ENCODE measurements at places on chromosomes 12 and 14.

- DNase-seq, result no peak
These were observed 946 bp downstream of the RNU4-2 start for GRCh38 chr12:120290609-120291305.

DNA sequence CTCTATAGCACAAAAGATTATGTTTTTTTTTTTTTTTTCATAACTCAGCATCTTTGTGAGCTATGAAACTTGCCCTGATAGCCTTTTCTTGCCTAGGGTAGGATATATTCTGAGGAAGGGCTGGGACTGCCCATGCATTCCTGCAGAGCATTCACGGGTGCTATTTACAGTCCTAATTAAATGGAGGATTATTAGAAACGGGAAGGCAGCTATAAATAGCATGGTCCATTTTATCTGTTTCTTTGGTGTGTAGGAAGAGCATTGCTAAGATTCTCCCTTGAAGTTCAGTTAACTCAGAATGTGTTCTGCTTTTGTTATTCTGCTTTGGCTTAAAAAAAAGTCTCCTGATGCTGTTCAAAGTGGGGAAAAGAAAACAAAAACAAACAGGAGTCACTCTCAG, 630.9 kb downstream of the DIO2 start:
- DNase-seq, result no peak

- DNase-seq, result no peak
These were observed 46.0 kb upstream of the CHST11 start for GRCh38 chr12:104410786-104411185.

- no peak for DNase-seq
These were observed 435.7 kb upstream of the DCN start for GRCh38 chr12:91618281-91618680.

- no peak for DNase-seq
These were observed 182.2 kb upstream of the USP15 start for GRCh38 chr12:62078020-62078419.

- no peak for DNase-seq
These were observed 98.5 kb upstream of the TMPO start for GRCh38 chr12:98416845-98417244.

- peak; percentile 59 for DNase-seq
These were observed 18.9 kb upstream of the SMUG1 start for GRCh38 chr12:54207539-54208294.

DNA sequence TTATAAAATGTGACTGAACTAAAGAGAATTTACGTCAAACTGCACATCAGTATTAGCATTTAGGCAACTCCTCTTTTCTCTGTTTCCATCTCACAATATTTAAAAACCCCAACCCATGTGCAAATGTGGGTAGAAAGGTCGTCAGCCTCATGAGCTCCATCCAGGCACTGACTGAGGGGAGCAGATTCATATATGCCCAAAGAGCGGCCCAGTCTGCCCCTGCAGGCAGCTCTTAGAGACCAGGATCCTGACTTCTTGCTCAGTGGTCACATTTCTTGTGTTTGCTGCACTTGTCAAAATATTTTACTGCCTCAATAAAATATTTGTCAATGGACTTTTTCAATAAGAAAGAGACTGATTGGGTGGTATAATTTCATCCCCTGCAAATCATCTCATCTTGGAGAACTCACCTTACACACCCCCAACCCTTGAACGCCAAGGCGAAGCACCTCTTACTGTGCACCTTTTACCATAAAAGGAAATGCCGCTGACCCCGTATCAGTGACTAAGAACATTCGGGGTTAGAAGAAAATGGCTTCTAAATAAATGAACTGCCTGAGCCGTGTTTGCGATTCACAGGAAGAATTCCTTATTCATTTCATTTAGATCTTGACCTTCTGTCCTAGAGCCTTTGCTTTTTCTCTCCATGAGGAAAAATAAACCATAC, 418.8 kb downstream of the BCL11B start:
- DNase-seq, result no peak

GRCh38 chr14:89000007-89000942, 175.8 kb downstream of the TTC8 start:
- DNase-seq, result no peak

- DNase-seq, result no peak
These were observed 73.0 kb downstream of the PTPN21 start for GRCh38 chr14:88481794-88482193.

- no peak for DNase-seq
These were observed 76.1 kb downstream of the OTOGL start for GRCh38 chr12:80175307-80175930.

- no peak for DNase-seq
These were observed 17.1 kb upstream of the HIGD1C start for GRCh38 chr12:50934981-50935807.

DNA sequence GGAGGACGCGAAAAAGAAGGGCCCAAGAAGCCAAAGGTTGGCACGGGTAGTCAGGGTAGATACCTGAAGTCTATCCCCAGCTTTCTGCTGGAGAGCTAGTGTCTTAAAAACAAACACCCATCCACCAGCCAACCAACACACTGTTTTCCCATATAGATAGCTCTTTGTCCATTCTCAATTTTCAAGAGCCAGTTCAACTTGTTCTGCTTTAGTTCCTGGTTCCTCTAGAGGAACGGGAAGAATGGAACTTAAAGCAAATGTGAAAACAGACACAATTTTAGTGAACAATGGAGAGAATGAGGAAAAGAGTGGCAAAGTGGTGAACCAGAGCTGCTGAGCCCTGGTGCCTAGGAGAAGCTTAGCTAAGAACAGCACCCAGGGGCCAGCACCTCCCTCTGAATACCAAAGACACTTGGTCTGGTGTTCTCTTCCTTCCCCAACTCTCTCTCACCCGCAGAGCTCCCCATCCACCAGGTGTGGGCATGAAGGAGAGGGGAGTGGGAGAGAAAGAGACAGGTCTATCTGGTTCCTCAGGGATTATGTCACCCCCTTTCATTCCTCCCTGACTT, 3.8 kb downstream of the NDRG2 start:
- DNase-seq, result no peak

DNA sequence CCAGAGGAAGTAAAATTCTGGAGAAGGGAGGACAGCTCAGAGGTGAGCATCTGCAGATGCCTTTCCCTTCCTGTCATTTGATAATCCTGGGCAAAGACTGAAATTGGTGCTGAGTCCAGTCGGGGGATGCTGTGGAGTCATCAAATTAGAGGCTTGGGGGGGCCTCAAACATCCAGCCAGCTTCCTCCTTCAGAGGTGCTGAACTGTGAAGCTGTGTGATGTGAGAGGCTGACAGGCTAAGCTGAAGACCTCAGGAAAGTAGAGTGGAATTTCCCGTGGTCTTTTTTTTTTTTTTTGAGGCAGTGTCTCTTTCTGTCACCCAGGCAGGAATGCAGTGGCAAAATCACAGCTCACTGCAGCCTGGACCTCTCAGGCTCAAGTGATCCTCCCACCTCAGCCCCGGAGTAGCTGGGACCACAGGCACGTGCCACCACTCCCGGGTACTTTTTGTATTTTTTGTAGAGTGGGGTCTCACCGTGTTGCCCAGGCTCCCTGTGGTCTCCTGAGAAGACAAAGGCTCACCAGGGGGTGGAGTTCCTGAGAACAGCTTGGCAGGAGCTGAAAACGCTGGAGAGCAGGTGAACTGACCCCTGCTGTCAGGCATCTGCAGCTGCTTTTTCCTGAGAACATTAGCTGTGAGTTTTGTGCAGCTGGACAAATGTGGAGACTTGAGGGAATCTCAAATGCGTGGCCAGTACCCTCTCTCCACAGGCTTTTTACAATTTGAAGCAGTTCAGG, 6.1 kb upstream of the TCL1B start:
- DNase-seq, result no peak

DNA sequence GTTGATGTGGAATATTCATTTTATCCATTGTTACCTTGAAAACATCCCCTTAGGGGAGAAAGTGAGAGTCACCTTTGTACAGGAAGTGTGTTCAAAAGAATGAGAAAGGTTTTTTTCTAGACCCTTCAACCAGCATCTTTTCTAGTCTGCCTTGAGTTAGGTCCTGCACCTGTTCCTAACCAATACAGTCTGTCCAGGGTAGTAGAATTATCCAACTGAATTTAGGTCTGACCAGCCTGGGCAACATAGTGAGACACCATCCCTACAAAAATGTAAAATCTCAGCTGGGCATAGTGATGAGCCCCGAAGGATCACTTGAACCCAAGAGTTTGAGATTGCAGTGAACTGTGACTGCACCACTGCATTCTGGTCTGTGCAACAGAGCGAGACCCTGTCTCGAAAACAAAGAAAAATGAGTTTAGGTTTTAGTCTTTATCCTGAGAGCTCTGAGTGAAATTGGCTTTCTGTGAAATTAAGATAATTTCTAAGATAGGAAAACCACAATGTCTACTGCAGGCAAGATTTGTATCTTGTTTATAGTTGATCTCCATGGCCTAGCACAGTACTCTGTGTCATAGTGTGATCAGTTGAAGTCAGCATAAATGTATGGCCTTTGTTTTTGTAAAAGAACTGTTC, 25.2 kb downstream of the ARHGAP5 start:
- DNase-seq, result no peak

DNA sequence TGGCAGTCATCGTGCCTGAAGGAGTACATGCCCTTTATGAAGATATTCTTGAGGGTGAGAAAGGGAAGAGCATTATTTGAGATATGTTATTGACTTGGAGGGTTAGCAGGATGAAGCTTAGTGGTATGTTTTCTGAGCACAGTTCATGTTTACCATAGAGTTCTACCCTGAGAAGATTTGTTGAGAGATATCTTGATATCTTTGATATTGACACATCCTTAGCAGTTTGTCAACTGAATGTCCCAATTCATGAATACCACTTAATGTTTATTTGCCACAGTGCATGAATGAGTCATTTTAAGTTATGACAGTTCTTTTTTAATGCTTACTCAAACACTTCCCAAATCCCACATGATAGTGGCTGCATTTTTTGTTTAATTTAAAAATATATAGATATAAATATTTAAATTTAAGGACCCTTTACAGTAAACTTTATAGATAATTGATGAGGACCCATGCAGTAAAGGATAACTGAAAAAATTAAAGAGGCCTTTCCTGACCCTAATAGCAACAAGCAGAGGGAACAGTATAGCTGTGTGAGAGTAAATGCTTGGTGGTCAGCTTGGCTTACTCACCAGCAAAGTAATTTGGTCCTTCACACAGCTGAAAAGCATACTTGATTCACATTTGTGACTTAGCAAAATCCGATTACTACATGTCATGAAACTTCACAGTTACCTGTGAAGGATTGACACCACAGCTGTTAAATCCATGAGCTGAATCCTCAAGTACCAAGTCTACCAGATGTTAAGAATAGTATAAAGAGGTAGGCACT, 25.8 kb downstream of the SLC39A9 start:
- DNase-seq, result no peak

- DNase-seq, result no peak
These were observed 41.6 kb downstream of the AKAP6 start for GRCh38 chr14:32370714-32371113.

GRCh38 chr12:48067250-48067938, 38.5 kb downstream of the SENP1 start:
- DNase-seq, result no peak

GRCh38 chr12:104243971-104244370, 28.4 kb downstream of the TXNRD1 start:
- DNase-seq, result no peak

- DNase-seq, result peak; percentile 26
These were observed 14.4 kb downstream of the CLSTN3 start for GRCh38 chr12:7144414-7145120.

- no peak for DNase-seq
These were observed 1.7 kb downstream of the OTUB2 start for GRCh38 chr14:94027566-94028449.

- peak; percentile 66 for DNase-seq
These were observed 2.8 kb upstream of the RNASE4 start for GRCh38 chr14:20681348-20682126.

- no peak for DNase-seq
These were observed 252.7 kb downstream of the LRFN5 start for GRCh38 chr14:41859336-41859735.

- DNase-seq, result no peak
These were observed 30.8 kb downstream of the XRCC3 start for GRCh38 chr14:103684471-103684870.

- no peak for DNase-seq
These were observed 119.1 kb downstream of the PTPN11 start for GRCh38 chr12:112537710-112538396.

GRCh38 chr12:112751844-112752243, 39.7 kb upstream of the RPH3A start:
- no peak for DNase-seq

DNA sequence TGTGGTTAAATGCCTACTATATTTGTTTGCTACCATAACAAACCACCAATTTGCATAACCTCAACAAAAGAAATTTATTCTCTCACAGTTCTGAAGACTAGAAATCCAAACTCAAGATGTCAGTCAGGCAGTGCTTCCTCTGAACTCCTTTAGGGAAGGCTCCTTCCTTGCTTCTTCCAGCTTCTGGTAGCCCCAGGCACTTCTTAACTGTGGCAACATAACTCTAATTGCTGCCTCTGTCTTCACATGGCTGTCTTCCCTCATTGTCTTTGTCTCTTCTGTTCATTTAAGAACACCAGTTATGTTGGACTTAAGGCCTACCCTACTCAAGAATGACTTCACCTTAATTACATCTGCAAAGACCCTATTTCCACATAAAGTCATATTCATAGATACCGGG, 206.9 kb downstream of the SYT1 start:
- no peak for DNase-seq

GRCh38 chr12:27682534-27682933, 13.7 kb upstream of the REP15 start:
- no peak for DNase-seq

- no peak for DNase-seq
These were observed 59.8 kb upstream of the MED13L start for GRCh38 chr12:116337312-116337711.

GRCh38 chr12:46717868-46718267, 107.9 kb downstream of the SLC38A4 start:
- DNase-seq, result no peak

DNA sequence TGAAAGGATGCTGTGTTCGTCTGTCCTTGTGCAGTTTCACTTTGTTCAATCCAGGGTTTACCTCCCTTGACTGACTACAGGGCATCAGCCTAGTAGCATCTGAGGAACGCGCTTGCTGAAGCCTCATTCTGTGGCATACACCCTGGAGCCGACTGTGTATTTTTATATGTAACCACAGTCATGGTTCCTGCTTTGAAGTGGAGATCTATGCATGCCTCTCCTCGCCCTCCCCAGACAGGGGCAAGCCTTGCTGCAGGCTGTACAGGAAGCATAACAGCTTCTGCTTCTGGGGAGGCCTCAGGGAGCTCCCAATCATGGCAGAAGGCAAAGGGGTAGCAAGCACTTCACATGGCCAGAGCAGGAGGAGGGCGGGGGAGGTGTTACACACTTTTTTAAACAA, 262.1 kb downstream of the BCL11B start:
- DNase-seq, result no peak

Data from NCI-H1105 (cell line).